ENCODE measurements at places on chromosomes 7 and 10.

DNA sequence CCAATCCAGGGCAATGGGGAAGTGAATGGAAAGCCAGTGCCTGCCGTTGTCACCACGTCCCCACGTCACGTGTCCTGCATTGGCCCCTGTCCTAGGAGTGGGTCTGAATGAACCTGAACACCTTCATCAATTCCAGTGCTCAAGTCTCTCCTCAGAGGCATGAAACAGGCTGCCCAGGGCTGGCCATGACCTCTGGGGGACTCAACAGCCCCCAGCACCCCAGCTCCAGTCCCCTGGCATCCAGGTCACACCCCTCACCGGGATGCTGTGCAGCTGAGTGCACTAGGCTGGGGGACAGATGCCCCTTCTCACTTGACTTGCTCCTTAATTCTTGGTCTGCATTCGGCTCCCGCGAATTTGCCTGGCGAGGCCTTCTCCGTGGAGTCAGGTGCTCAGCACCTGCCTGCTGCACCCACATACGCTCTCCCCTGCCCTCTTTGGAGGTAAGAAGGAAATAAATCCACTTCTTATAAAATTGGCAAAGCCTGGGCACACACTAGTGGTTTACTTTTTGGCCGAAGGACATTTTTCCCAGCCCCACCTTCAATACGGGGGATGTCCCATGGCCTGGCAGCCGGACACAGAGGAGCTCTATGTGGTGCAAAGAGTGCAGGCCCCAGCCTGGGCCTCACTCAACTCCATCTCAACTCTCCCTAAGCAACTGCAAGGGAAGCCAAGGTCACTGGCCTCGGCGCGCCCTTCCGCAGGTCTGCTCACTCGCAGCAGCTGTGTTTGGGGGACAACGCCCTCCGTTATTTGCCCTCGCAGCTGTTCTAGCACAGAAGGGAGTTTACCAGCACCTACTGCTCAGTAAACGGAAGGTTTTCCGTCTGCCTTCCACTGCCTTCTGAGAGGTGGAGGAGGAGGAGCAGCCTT is 77.6 kb upstream of the SHH start:
- no peak for DNase-seq

GRCh38 chr7:57868771-57869483 is 418.9 kb downstream of the ZNF716 start:
- no peak for DNase-seq

DNA sequence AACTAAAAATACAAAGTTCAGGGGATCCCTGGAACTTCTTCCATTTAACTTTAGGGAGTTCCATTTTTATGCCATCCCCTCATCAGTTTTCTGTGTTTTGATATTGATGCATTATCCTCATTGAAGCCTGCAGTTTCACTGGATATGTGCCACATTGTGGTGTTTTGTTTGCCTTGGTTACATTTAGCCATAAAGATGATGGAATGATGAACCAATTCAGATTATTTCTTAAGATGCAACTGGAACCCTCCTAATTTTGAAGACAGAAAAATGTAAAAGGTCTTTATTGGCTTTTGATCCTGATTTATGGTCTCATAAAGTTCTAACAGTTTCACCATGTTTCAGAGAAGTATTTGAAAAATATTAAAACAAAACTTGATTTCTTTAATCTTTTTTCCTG is 314.2 kb upstream of the KLF6 start:
- DNase-seq = no peak

DNA sequence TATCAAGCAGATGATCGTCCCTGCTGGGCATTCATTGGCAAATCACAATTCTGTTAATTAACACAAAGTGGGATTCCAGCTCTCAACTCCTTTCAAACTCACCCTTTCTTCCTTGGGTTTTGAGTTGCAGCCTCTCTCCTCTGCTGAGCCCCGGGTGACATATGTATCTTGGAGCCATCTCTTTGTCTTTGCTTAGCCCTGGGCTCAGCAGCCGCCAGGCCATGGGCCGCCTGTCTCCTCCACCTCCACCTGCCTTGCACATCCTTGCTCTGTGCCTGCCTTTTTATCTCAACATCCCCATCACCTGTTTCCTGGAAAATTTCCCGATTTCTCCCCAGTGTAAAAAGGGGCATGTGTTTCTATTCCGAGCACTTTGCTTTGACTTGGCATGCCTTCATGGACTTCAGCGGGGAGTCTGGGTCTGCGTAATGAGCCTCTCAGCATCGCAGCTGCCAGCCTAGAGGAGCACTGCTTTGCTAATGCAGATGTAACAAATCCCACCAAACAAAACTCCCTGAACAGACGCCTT is 141.3 kb upstream of the AGK start:
- DNase-seq = no peak

DNA sequence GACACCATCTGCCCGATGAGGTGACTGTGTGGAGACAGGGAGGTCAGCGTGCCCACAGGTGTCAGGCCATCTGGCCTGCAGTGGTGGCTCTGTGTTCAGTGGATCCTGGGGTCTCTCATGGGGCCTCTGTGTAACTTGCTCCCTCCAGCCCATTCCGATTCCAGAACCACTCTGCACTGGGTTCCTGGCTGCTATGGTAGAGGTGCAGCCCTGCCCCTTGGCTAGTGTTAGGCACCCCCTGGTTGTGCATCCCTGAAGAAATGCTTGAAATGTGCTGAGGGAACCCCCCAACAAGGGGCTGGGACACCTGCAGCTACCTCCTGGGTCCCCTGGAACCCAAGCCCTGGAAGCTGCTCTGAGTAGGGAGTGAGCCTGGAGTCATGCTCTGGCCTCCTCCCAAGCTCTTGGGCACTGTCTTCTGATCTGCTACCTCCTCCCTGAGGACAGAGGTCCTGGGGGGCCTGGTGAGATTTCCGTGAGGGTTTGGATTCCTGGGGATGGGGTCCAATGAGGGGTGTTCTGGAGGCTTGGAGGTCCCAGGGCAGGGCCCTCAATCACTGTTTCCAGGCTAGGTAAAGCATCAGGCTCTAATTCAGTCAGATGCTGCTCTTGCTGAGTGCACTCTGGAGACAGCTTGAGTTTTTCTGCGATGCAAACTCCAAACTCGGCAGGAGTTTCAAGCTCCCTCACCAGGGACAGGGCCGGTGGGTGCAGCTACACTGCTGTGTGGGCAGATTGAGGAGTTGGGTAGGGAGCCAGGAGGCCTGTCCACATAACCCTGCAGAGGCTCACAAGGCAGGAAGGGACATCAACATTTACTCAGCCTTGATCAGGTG is 27.7 kb downstream of the RAMP3 start:
- DNase-seq = no peak

- DNase-seq = no peak
Measured at GRCh38 chr7:87107949-87108776, 44.1 kb upstream of the DMTF1 start.

GRCh38 chr7:28787106-28787505 is 171.0 kb downstream of the TRIL start:
- no peak for DNase-seq

GRCh38 chr7:95796617-95797016 is 24.3 kb downstream of the DYNC1I1 start:
- DNase-seq = no peak

- DNase-seq = no peak
Measured at GRCh38 chr7:90337106-90337505, 9.4 kb upstream of the GTPBP10 start.

DNA sequence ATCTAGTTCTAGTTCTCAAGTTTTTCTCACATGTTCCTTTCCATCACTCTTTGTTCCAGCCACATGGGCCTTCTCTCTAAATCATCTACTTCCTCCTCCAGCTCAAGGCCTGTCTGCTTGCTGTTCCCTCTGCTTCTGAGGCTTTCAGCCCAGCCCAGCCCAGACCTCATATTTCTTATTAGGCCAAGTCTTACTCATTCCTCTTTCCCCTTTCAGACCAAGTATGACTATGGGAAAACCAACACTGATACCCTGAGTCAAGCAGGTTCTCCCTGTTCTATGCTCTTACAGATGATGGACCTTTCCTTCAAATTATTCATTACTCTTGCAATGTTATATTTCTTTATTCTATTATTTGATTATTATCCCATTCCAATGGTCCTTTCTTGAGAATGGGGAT is 80.3 kb upstream of the SEM1 start:
- no peak for DNase-seq

GRCh38 chr7:151727579-151728285 is 149.2 kb downstream of the PRKAG2 start:
- peak; percentile 16 for DNase-seq

- DNase-seq = no peak
Measured at GRCh38 chr10:70164163-70164562, 6.2 kb downstream of the SAR1A start.

DNA sequence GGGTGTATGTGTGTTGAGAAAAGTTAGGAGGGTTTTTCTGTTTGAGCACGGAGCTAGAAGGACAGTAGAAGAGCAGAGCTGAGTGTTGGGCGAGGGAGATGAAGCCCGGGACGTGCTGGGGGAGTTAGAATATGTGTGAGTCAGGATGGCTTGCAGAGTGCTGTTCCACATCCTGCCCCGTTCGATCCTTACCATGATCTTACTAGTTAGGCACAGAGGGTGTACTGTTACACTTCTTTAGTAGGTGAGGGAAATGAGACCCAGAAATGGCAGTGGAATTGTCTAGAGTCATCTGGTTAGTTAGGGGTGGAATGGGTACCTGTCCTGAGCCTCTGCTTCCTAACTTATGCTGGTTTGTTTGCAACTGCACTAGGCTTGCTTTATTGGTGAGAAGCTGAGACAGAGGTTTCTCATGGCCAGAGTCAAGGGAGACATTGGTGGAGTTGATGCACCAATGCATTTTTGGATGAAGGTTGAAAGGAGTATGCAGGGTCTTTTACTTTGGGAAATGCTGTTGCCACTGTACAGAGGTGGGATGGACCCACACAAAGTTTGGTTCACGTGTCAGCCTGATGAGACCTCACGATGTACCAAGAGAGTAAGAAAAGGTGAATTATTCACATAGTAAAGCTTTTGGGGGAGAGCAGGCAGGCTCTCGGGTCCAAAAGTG is 42.4 kb downstream of the CCNY start:
- no peak for DNase-seq

GRCh38 chr7:139038691-139039090 is 2.8 kb upstream of the ZC3HAV1L start:
- no peak for DNase-seq

- DNase-seq = no peak
Measured at GRCh38 chr10:34305189-34305588, 509.9 kb downstream of the PARD3 start.

DNA sequence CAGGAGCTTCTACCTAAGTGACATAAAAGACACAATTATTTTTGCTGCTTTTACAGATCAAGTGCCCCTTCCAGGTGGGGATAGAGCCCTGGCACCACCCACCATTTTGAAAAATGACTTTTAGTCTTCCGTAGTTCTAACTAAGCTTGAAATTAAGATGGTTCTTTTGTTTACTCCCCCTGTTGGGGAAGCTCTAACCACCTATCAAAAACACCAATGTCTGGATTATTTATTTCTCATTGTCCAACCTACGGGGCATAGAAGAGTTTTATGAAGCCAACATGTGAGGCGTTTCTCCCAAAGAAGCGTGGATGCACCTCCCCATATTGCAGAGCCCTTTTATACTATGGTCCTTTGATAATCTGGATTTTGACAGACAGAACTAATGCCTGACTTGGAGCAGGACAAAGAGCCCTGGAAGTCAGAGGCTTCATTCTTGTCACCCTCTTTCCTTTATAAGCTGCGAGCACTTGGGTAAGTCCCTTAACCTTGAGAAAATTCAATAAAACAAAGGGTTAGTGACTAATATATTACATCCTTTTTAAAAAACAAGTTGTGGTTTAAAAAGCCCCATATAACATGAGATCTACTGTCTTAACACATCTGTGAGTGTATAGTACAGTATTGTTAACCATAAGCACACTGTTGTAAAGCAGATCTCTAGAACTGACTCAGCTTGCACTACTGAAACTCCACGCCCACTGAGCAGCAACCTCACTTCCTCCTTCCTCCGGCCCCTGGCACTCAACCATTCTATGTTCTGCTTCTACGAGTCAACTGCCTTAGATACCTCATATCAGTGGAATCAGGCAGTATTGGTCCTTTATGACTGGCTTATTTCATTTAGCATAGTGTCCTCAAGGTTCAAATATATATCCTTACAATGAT is 67.5 kb downstream of the ATXN7L1 start:
- DNase-seq = peak; percentile 43

GRCh38 chr7:139682136-139683013 is 95.4 kb downstream of the HIPK2 start:
- DNase-seq = no peak

DNA sequence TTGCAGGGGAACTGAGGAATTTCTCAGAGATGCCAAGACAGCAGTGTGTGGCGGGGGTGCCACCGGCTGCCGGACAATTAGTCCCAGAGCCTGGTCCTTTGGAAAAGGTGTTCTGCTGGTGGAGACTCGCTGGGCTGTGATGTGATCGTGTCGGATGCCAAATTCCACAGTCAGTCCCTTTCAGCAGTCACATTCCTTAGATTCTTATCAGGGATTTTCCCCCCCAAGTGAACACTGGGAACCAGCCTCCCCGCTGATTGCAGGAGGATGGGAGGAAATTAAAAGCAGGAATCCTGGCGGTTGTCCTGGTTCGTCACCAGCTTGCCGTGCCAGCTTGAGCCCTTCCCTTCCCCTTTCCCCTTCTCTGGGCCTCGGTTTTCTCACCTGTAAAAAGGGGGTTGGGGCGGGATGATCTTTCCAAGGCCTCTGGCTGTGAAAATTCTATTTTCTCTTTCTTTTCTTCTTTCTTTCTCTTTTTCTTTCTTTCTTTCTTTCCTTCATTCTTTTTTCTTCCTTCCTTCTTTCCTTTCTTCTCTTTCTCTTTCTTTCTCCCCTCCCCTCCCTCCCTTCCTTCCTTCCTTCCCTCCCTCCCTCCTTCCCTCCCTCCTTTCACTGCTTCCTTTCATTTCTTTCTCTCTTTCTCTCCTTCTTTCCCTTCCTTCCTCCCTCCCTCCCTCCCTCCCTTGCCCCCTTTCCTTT is 39.6 kb downstream of the COL26A1 start:
- no peak for DNase-seq

- DNase-seq = no peak
Measured at GRCh38 chr10:26730552-26730951, 33.1 kb downstream of the PDSS1 start.

GRCh38 chr10:88957381-88957780 is 4.8 kb upstream of the ACTA2 start:
- DNase-seq = no peak

DNA sequence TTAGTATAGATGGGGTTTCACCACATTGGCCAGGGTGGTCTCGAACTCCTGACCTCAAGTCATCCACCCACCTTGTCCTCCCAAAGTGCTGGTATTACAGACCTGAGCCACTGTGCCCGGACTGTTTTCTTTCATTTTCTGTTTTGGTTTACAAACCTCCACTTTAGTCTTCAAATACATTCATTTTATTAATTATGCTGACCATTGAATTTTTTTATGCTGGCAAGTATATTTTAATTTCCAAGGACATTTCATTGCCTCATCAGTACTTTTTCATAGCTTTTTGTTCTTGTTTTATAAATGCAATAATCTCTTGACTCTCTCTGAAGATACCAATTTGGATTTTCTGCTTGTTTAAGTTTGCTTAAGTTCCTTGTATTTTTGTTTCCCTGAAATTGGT is 170.5 kb downstream of the CACNB2 start:
- DNase-seq = no peak

Measured in stimulated activated CD8-positive, alpha-beta memory T cell treated with anti-CD3 and anti-CD28 coated beads, Interleukin-12 subunit alpha, Interleukin-12 subunit beta, amount 100 ng/mL, for 1 hour (primary cell).